CD4-positive, alpha-beta T cell treated with Interferon alpha-2 for 1 hour (primary cell): ENCODE measurements at places on chromosomes 6 and 20.
A peak's percentile ranks its signal among the peaks of the same experiment; 100 is the strongest.

DNA sequence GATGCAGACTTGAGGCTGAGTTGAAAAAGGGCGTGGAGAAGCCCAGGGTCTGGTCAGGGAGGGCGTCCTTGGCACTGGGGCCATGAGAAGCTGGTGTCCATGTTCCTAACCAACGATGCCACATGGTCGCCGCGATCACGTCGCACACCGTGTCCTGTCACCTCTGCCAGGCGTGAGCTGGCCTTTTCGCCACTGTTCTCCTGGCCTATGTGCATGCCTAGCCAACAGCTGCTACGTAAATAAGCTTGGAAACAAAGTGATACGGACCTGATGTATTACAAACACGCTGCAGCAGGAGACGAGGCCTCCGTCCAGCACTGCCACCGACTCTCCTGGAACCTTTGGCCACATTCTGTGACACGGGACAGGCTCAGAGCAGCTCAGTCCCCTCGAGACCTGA, 22.0 kb upstream of the KIF25 start:
- no peak for DNase-seq

DNA sequence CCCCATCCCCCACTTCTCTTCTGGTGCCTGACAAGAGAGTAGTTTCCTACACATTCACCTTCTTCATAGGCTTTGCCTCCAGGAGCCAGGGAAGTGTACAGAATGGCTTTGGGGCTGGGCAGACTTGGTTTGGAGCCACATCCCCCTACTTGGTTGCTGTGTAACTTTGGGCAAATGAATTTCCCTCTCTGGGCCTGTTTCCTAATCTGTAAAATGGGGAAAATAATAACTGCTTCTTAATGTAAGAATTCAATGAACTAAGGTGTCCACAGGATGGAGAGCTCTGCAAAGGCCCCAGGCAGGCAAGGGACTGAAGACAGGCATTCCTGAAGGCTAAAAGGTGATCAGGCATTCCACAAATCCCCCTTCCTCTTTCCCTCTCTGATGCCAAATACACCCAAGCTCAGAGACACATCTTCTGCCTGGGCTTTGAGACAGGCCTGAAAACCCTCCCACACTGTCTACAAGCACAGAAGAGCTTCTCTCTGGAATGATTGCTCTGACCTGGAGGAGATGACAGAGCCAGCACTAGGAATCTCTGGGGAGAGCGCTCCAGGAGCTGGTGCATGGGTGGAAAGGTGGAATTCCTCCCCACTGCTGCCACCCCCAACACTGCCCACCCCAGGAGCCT, 6.9 kb upstream of the C20orf203 start:
- no peak for DNase-seq

DNA sequence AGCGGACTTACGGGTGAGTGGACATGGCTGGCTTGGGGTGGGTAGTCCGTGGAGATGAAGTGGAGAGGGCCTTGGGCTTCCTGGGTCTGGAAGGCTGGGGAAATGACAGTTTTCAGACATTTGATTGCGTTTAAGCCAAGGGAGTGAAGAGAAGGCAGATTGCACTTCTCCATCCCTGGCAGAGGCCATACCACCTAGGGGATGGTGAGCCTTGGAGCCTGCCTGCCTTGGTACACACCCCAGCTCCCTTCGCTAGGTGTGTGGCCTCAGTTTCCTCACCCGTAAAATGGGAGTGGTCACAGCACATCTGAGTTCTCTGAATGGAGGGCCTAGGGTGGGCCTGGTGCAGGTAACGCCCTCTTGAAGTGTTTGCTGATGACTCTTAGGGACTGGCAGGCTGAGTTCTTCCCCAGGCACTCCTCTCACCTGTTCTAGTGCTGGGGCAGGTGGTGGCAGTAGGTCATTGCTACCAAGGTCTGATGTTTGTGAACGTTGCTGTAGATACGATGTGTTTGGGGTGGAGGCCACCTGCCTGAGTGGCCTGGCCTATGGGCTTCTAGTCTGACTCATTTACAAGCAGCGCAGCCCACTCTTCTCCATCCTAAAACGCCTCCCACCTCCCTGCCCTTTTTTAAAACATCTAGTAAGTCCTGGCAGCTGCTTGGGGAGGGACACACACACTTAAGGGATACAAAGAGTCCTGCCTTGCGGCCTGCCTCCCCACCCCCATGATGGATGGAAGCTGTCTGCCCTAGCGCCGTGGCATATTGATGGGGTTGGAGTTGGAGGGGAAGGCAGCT, 2.3 kb downstream of the RBM38 start:
- DNase-seq = no peak

DNA sequence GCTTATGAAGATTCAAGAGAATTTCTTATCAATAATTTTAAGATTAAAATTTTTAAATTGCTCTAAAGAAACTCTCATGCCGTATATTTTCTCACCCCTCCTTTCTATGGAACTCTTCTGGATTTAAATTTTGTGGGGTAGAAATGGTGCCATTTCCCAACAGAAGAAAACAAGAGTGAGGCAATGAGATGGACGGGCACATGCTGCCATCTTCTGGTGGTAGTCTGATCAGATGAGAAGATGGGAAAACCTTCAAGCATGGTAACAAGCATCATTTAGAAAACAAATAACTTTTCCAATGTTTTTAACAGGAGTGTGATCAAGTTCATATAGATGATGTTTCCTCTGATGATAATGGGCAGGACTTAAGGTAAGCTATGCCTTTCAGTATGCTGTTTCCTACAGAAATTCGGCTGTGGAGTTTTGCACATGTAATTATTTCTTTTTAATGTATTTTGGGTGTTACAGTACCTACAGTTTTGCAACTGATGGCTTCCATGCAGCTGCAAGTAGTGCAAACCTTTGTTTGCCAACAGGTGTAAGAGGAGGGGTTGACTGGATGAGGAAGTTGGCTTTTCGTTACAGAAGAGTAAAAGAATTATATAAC, 271.4 kb downstream of the EYA4 start:
- DNase-seq = no peak

DNA sequence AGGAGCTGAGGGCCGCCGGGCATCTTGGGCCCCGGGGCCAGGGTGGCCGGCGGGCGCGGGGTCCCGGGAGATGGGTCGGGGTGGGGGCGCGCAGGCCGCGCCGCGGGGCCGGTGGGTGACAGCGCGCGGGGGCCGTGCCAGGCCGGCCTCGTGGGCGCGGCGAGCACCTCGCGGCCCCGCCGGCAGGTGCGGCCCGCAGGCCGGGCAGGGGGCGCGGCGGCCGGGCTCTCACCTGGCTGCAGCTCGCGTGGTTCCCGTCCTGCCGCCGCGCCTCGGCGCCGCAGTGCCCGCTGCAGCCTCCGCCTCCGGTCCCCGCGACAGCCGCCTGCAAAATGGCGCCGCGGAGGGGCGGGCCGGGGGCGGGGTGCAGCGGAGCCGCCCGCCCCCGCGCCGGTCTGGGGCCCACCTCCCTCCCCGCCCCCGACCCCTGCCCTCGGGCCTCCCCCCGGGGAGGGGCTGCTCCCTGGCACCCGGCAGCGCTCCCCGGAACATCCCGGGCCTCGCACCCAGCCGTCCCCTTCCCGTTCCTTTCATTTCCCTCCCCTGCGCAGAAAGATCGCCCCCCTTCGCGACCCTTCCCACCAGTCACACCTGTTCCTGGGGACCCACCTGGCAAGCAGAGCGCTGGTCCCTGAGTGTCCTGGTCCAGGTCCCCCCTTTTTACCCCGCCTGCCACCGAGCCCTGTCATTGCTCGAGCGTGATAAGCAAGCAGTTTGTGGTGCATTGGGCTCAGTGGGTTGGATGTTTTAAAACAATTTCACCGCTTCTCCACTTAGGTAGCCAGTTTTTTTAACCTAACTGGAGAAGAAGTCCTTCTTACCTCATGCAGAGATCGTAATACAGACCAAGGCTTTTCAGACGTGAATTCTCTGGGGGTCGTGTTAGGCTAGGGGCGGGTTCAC, at the start of gene SLC23A2:
Gene SLC23A2, minus strand, starts transcription at position 337 of the 903 bp plus-strand sequence. CDS start 68,948 bp downstream, outside the sequence.
- peak; percentile 45 for DNase-seq

GRCh38 chr6:157269261-157269794, 54.0 kb downstream of the TMEM242 start:
- no peak for DNase-seq

DNA sequence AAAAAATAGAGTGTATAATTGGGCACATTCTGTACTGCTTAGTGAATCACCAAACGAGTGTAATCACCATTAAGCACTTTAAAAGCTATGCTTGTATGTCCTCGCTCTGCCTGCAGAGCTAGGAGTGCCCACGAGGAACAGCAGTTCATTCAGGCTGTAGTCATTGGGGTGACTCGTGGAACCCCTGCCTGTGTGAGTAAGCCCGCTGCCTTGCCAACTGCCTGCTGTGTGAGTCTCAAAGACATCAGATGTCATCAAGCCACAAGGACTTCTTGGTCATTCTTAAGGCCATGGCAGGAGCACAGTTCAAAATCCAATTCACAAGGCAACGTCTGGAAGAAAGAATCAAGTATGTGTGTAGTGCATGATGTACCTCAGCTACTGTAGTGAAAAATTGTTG, 60.4 kb downstream of the FOXO3 start:
- no peak for DNase-seq

GRCh38 chr20:62370115-62370806, 3.1 kb upstream of the LAMA5 start:
- DNase-seq = no peak

GRCh38 chr20:25608774-25609173, 15.0 kb downstream of the NANP start:
- no peak for DNase-seq
